ENCODE measurements at places on chromosomes 7 and 10. TPM values are rescaled to one million over a fixed set of nuclear protein-coding genes. Genes with fewer than 3 reads are reported as not detected.

Gene ZEB1
- 136 TPM for total RNA-seq

Gene C10orf53
- not detected for total RNA-seq

Gene PAPOLB
- total RNA-seq, result 0.23 TPM

Gene TLL2
- total RNA-seq, result 0.17 TPM

Gene SLC18A3
- not detected for total RNA-seq

Gene STAG3
- total RNA-seq, result 0.17 TPM

Gene PNLIPRP2
- not detected for total RNA-seq

Gene NEUROG3
- not detected for total RNA-seq

Gene ZNF511
- 24.7 TPM for total RNA-seq

Gene POU6F2
- not detected for total RNA-seq

Gene KCNMA1
- 0.05 TPM for total RNA-seq

Gene FLNC
- 117 TPM for total RNA-seq
